Activated CD4-positive, alpha-beta T cell treated with anti-CD3 and anti-CD28 coated beads for 36 hours (primary cell): ENCODE measurements at places on chromosomes 13 and 19. TPM values are rescaled to one million over a fixed set of nuclear protein-coding genes. Genes with fewer than 3 reads are reported as not detected.

DNA sequence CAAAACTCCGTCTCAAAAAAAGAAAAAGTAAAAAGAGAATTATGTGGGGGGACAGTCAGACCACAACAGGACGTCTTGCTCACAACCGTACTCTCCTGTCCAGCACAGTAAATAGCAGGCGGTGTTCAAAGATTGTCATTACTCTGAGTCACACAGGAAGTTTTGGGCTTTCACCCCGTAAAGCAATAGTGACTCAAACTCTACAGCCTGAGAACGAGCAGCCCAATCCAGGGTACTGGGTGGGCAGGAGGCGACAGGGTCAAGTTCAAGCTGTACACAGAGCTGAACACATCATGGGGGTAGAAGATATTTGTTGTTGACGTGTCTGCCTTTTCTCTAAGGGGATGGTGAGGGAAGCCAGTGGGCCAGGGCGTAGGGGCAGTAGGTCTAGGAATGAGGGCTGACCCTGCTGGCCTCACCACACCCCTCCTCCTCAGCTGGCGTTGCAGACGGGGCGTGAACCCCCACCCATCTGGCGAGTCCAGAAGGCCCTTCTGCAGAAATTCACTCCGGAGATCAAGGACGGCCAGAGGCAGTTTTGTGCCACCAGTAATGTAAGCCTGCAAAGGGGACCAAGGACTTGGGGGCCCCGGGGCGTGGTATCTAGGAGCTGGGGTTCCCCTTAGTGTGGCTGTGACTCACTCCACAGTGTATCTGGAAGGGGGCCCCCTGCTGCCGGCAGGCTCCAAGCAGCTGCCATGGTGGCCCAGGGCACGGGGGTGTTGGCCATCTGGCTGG lies 23.3 kb downstream of the PRR12 start:
- H3K36me3 ChIP-seq = peaks cover 56% of the 10 kb centered on the region
- H3K27ac ChIP-seq = peak overlapping the region; percentile 89
- no peaks in the 10 kb centered on the region for H3K27me3 ChIP-seq
- no peak overlapping the region for H3K4me3 ChIP-seq
- H3K4me1 ChIP-seq = peaks cover 17% of the 10 kb centered on the region

The ANKLE1 gene
- total RNA-seq = 2.9 TPM

The PRDX2 gene
- 325 TPM for total RNA-seq

GRCh38 chr19:1057176-1057855 lies 9.7 kb upstream of the ARHGAP45 start:
- no peaks in the 10 kb centered on the region for H3K27me3 ChIP-seq
- H3K4me1 ChIP-seq = peaks cover 12% of the 10 kb centered on the region
- H3K4me3 ChIP-seq = no peak overlapping the region
- DNase-seq = peak; percentile 56
- no peak overlapping the region for H3K27ac ChIP-seq
- H3K36me3 ChIP-seq = peaks cover 21% of the 10 kb centered on the region

GRCh38 chr19:43474986-43475705 lies 9.7 kb upstream of the LYPD3 start:
- H3K27me3 ChIP-seq = no peaks in the 10 kb centered on the region
- H3K4me1 ChIP-seq = peaks cover 35% of the 10 kb centered on the region
- peak; percentile 98 for DNase-seq
- H3K4me3 ChIP-seq = peak overlapping the region; percentile 62
- H3K27ac ChIP-seq = peak overlapping the region; percentile 90

- no peaks in the 10 kb centered on the region for H3K4me1 ChIP-seq
- H3K36me3 ChIP-seq = no peaks in the 10 kb centered on the region
- no peak overlapping the region for H3K27ac ChIP-seq
- peaks cover 3% of the 10 kb centered on the region for H3K27me3 ChIP-seq
- DNase-seq = no peak
These were observed 351.9 kb downstream of the EFNB2 start for GRCh38 chr13:106183410-106184065.

GRCh38 chr19:20080656-20081055 lies 2.9 kb downstream of the ZNF90 start:
- H3K4me1 ChIP-seq = peaks cover 11% of the 10 kb centered on the region
- no peak overlapping the region for H3K4me3 ChIP-seq
- H3K27me3 ChIP-seq = no peaks in the 10 kb centered on the region
- DNase-seq = no peak
- peaks cover 42% of the 10 kb centered on the region for H3K36me3 ChIP-seq
- no peak overlapping the region for H3K27ac ChIP-seq

DNA sequence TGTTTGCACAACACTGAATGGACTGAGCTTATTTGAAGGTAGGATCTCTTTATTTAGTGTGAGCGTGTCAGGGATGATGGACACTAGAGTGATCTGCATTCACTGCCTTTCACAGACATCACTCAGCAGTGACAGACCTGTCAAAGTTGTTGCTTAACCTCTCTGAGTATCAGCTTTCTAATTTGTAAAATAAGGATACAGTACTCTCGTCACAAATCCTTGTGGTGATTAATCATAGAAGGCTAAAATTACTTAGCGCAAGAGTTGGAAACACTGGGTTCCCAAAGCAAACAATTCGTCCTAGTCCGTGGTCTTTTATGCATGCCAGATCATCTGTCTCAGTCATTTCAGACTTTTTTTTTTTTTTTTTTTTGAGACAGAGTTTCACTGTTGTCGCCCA lies 16.6 kb downstream of the CARD8 start:
- DNase-seq = no peak
- H3K27me3 ChIP-seq = no peaks in the 10 kb centered on the region
- H3K36me3 ChIP-seq = peaks cover 65% of the 10 kb centered on the region
- no peak overlapping the region for H3K4me3 ChIP-seq
- peaks cover 35% of the 10 kb centered on the region for H3K4me1 ChIP-seq

DNA sequence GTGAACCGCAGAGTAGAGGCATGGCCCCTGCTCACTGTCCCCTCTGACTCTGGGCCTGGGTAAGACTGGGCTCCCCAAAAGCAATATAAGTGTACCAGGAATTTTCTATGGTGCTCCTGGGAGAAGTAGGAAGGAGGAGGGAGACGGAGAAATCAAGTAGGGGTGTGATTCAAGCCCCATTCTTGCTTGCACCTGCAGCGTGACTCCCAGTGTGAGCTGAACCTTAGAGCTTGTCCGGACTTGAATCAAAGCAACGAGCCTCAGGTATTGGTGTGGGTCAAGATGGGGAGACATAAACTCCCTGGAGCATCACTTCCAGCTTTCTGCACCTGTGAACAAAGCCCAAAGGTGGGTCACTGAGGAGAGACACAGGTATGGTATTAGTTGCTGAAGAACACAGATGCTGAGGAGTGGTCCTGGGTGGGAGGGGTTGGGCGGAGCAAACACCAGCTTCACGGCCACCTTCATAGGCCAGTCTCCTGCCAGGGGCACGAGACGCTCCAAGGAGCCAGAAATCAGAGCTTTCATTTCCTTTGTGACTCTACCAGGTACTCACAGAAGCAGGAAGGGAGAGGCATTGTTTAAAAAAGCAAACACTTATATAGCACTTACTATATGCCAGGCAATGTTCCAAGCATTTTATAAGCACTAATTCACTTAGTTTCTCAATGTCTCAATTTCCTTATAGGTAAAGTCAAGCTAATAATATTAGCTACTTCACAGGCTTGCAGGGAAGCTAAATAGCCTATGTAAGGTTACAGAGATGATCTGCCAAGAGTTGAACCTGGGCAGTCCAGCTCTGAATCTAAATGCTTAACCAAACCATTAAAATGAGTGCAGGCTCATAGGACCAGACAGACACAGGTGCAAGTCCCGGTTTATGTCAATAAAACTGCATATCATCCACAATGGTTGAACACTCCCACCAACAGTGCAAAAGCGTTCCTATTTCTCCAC lies 775.3 kb downstream of the UQCRFS1 start:
- DNase-seq = no peak
- H3K4me3 ChIP-seq = no peak overlapping the region
- H3K4me1 ChIP-seq = no peaks in the 10 kb centered on the region
- no peaks in the 10 kb centered on the region for H3K36me3 ChIP-seq
- H3K27ac ChIP-seq = no peak overlapping the region
